ENCODE measurements at places on chromosomes 13 and 19.

DNA sequence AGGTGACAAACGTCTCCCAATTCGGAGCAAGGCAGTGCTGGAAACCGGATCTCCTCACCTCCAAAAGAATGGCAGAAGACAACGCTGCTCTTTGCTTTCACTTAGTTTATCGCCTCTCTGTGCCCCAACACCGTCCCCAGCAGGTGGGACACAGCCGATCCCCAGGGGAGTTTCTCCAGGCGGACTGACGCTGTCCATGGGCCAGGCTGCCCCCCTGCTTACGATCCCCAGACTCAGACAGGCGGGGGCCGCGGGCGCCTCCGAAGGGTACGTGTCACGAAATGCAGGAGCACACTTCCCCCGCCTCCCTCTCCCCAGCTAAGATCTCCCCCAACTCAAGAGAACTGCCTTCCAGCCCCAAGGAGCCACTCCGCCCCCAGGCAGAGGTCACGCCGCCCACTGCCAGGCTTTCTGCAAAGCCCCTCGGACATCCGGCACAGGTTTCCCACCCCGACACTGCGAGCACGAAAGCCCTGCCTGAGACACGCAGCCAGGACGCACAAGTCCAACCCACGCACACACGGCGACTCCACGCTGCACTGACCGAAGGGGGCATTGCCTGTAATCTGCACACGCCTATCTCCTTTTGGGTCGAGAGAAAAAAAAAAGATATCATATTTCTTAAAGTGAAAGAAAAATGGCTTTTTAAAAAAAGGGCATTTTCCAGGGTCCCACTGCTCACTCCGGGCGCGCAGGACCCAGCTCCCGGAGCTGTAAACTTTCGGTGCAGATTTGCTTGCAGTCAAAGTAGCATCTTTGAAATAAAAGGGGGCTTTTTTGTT is 2.0 kb downstream of the SPRY2 start:
- DNase-seq = no peak

- no peak for DNase-seq
Measured at GRCh38 chr13:26255691-26256277, 1.9 kb downstream of the CDK8 start.

- DNase-seq = no peak
Measured at GRCh38 chr19:28700176-28700575, 512.8 kb downstream of the UQCRFS1 start.

DNA sequence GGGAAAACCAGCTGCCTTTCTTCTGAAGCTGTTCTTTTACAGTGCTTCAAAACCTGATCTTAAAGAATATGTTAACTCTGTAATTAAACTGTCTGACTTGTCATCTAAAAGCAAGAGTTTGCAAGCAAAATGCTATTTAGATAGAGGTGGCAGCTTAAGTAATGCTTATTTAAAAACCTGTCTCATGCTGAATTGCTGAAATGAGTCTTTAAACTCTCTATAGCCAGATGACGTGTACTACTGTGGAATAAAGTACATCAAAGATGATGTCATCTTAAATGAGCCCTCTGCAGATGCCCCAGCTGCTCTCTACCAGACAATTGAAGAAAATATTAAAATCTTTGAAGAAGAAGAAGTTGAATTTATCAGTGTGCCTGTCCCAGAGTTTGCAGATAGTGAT is 22.9 kb downstream of the ITM2B start:
- no peak for DNase-seq

GRCh38 chr19:480016-480855 is 16.1 kb upstream of the MADCAM1 start:
- no peak for DNase-seq

- DNase-seq = no peak
Measured at GRCh38 chr13:92734068-92734467, 492.5 kb upstream of the GPC6 start.

DNA sequence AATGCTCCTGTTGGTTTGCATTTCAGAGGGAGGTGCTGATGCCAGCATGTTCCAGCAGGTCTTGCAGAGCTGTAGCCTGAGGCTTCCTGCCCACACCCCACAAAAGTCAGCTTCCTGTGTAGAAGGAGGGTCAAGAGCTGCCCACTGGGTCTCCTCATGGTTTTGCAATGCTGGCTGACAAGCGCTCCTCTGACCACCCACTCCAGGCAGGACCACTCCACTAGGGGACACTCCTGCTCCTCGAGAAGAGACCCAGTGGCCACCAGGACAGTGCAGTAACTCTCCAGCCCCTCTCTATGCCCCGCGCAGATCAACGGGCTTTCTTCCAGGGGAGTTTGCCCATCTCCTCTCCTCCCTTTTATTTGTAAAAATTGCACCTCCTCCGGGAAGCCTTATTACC is 72.9 kb upstream of the UQCRFS1 start:
- no peak for DNase-seq

- no peak for DNase-seq
Measured at GRCh38 chr13:99657848-99658260, 156.6 kb downstream of the TM9SF2 start.

GRCh38 chr13:93254775-93255174 is 28.2 kb downstream of the GPC6 start:
- DNase-seq = no peak

DNA sequence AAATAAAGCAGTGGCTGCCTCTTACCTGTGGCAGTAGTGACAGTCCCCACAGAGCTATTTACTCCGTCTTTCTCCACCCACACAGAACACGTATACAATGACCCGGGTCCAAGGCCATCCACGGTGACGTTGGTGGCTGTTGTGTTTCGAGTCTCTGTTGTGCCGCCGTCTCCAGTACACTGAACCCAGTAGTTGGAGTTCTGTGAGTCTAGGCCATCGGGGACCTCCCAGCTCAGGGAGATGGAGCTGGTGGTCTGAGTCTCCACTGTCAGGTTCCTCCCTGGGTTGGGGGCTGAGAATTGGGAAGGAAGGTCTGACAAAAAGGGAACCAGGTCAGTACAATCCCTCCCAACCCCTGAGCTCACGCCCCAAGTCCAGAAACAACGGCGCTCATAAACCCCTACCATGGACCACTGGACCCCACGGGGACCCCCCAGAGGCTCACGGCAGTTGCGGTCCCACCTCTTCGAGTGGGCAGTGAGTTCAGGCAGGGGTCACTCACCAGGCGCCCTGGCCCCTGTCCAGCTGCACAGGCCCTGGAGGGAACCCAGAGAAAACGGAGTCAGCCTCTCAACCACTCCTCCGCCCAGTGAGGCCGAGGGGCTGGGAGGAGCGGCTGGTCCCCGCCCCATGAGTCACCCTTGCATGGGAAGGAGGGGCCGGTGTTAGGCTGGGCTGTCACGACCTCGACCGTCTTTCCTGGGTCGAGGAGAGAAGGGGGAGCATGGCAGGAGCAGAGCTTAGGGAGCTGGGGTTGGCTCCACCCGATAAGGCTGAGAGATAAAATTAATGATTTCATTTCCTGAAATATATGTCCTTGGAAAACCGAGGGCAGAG is 2.4 kb downstream of the PTPRH start:
- DNase-seq = peak; percentile 56

- DNase-seq = no peak
Measured at GRCh38 chr19:46716672-46717033, 261 bp downstream of the PRKD2 start.

Data from HFF-Myc (cell line).